ENCODE measurements at places on chromosomes 3 and 15.

DNA sequence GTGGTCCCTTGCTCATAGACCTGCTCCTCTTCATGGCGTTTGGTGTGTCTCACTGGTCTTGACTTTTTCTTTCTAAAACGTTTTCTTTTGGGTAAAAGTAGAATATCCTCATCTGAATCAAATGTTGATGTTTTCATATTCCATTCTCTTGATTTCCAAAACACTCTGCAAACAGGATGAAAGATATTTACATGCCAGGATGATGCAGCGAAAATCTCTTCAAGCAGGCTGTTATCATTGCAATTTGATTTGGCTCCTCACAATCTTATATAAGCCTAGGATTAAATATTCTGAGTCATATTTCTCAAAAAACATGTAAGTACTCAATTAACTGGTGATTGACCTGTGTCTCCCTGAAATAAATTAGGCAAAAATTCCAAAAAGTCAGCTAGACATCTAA lies 10.1 kb downstream of the PP2D1 start:
- DNase-seq: no peak

DNA sequence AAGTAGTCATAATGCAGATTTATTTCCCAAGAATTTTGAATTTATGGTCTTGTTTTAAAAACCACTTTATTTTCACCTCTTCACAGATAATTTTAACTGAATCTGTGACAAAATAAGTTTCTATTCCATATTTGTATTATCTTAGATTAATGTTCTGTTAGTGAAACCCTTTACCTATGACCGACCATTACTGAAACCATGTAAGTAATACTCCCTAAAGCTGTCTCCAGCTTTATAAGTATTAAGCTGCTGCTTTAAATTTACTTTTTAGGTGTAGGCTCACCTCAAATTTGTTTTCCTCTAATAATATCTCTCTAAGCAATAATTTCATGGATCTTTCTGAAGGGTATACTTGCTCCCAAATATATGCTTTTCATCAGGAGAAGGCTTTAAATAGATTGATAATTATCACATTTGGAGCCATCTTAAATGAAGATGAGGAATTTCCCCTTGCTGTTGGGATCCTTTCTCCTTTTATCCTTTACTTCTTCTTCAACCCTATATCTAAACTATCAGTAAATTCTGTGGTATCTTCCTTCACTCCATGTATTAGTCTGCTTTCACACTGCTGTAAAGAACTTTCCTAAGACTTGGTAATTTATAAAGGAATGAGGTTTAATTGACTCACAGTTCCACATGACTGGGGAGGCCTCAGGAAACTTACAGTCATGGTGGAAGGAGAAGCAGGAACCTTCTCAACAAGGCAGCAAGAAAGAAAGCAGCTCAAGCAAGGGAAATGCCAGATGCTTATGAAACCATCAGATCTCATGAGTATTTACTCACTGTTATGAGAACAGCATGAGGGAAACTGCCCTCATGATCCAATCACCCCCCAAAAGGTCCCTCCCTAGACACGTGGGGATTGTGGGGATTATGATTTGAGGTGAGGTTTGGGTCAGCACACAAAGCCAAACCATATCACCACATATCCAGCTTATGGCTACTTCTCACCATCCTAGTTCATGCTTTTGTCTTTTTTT lies 92.3 kb upstream of the P2RY1 start:
- DNase-seq: no peak

- DNase-seq: no peak
These were observed 52.0 kb upstream of the PRR23C start for GRCh38 chr3:139096670-139097069.

- DNase-seq: no peak
These were observed 17.7 kb downstream of the SYNPR start for GRCh38 chr3:63295806-63296205.

- DNase-seq: no peak
These were observed 19.4 kb downstream of the SLC6A11 start for GRCh38 chr3:10835406-10835805.

GRCh38 chr3:86984271-86984670 lies 6.7 kb downstream of the VGLL3 start:
- no peak for DNase-seq

- no peak for DNase-seq
These were observed 8.3 kb upstream of the RORA start for GRCh38 chr15:61237400-61237799.

- DNase-seq: peak; percentile 84
These were observed 76.9 kb upstream of the ABI3BP start for GRCh38 chr3:101069901-101070798.

DNA sequence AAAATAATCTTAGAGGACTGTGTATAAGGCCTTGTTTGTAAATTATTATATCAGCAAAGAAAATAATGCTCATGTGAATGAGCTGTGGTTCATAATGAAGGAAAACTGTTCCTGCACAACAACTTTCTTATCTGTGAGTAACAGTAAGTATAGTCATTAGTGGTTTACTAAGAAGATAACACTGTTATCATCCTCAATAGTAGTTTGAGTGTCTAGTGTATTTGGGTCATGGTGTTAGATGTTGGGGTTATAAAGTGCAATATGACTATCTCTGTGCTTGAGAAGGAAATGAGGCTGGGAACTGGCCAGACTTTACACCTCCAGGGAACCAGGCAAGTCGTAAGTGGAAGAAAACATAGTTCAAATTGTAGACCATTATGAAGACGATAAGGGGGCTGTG lies 15.6 kb downstream of the VPS8 start:
- no peak for DNase-seq

GRCh38 chr3:117047951-117048705 lies 338.5 kb downstream of the TUSC7 start:
- DNase-seq: no peak

DNA sequence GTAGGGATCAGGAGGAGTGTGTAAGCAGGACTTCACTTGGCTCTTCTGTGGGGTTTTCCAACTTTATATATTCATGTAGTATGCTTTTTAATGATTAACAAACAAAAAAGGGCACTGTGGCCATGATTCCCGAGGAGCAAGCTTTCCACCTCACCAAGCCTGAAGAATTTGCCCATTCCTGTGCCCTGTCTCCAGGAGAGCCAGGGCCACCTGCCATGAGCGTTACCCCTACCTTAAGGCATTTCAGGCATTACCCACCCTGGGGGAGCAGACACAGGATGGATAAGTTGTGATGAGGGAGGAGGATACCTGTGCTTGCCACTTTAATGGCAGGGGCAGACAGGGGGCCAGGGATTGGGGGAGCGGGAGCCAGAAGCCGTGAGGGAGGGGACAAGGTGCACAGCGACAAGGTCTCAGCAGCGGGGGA lies 3.0 kb downstream of the TRPM1 start:
- no peak for DNase-seq

- DNase-seq: no peak
These were observed 2.7 kb downstream of the RFTN1 start for GRCh38 chr3:16510620-16511319.

GRCh38 chr3:188747489-188747888 lies 424.3 kb upstream of the TPRG1 start:
- DNase-seq: no peak

DNA sequence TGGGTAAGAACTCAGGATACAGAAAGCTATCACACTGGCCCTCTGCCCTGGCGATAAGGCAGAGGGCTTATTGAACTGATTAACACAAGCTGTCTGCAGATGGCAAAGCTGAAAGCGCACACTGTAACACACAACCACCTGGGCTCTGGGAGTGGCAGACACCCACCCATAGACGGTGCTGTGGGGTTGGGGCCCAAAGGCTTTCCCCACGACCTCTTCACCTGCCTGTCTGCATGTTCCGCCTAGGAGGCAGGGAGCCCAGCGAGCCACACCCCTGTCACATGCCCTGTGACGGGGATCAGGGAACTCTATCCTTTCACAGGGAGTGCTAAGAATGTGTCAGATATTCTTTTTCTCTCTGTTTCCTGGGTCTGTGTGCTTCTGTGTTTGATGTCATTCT lies 12.1 kb upstream of the TFG start:
- no peak for DNase-seq

All from lower leg skin (tissue), 4 donors.